Stimulated activated CD8-positive, alpha-beta memory T cell treated with anti-CD3 and anti-CD28 coated beads, Interleukin-12 subunit alpha, Interleukin-12 subunit beta, amount 100 ng/mL, for 1 hour (primary cell): ENCODE measurements at places on chromosomes 2 and 18.

DNA sequence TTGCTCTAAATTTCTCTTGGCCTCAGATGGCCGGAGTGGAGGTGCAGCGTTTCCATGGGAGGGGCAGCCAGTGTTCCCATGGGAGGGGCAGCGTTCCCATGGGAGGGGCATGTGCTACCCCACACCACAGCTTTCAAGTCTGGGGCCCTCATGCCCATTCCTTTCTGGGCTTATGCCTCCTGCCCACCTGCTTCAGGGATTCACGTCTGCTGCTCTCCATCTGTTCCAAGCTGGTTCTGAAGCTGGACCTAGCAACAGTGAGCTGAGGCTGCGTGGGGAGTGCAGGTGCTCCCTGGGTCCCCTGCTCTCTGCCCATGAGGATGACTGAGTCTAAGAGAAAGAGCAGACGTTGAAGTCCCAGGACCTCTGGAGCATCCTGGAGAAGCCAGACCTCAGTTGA lies 243.1 kb upstream of the PXDN start:
- no peak for DNase-seq

GRCh38 chr2:121093692-121094091 lies 191.3 kb downstream of the TFCP2L1 start:
- DNase-seq = no peak

DNA sequence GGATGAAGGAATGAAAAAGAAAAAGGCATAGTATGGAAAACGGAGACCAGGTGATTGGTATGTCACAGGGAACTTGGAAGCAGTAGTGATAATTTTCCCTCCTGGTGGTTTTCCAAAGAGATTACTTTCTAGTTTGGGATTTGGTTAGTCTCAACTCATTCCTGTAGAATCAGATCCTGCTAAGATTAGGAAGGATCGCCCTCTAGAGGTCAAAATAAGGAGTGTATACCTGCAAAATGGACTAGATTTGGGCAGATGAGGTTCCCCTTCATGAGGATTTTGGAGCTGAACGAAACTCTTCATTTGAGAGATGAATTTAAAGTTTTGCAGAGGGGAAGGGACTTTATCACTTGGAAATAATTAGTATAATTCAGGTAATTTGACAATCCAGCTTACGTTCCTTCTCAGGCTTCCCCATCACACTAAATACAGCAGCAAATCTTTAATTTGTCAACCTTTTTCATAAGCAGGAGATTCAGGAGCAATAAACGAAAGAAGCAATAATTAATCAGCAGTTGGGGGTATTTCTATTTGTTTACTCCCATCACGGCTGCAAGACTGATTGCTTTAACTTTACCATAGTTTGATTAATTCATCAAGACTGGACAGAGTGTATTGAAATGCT lies 65.2 kb downstream of the CCDC195 start:
- no peak for DNase-seq

- DNase-seq = no peak
These were observed 14.8 kb upstream of the CXCR4 start for GRCh38 chr2:136132825-136133155.

DNA sequence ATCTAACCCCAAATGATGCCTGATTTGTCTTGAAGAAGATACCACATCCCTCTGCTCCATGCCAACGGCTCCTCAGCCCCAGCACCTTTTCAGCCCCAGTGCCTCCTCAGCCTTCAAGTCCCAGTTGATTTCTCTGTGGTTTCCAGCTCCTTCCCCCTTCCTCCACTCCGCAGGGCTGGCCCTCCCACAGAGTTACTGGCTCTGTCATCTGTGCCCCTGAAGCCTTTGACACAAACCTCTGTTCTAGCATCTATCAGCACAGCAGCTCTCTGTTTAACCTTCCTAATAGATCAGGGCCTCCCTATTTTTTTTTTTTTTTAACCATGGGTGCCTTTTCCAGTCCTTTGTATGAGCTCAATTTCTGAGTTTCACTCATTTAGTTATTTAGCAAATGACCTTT lies 201.3 kb upstream of the CXCR4 start:
- DNase-seq = no peak

- no peak for DNase-seq
These were observed 5.3 kb downstream of the MYL1 start for GRCh38 chr2:210309548-210310233.

GRCh38 chr2:88602022-88602421 lies 25.2 kb downstream of the EIF2AK3 start:
- no peak for DNase-seq

- DNase-seq = no peak
These were observed 567.7 kb downstream of the DCC start for GRCh38 chr18:52907543-52908308.

GRCh38 chr2:33317369-33318007 lies 159.0 kb upstream of the RASGRP3 start:
- DNase-seq = no peak

DNA sequence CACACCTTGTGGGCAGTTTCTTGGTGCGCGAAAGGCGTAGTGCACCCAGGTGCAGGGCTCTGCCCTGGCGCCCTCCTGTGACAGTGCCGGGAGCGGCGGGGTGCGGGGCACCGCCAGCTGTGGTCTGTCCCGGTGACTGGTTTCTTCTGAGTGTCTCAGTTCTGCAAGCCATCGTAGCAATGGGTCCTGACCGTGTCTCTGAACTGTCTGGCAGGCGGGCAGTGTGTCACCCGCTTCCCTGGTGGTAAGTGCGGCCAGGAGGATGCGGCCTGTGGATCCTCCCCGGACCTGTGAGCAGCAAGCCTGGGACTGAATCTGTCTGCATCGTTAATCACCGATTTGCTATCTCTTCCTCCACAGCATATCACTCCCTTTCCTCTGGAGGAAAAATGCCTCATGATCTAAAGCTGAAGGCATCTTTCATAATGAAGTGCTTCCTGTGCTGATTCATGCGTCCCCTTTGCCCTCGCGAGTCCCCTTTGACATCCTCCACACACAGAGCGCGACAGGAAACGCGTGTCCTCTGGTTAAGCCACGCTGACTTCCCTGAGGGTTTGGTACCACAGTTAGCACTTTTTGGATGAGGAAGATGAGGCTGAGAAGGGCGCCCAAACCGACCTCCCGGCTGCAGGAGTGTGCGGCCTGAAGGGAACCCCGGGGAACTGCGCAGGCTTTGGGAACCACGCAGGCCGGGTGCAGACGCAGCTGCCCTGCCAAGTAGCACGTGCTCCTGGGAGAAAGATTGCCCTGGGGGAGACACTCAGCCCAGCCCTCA lies 416.0 kb upstream of the HS6ST1 start:
- DNase-seq = no peak

DNA sequence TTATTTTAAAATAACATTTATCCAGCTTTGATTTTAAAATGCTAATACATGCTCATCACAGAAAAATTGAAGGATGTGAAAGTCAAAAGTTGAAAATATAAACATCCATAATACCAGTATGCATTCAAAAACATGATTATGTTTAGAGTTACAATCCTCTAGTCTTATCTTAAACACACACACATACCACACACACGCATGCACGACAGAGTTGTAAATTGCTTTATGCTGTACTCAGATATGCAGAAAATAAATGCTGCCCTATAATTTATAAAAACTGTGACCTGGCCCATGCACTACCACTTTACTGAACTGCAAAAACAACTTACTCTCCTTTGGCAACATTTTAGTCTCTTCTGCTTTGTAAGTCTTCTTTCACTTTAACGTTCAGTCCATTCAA lies 793.0 kb upstream of the FANCL start:
- DNase-seq = no peak

- no peak for DNase-seq
These were observed 6.4 kb upstream of the RBM44 start for GRCh38 chr2:237791977-237792727.

GRCh38 chr2:191304939-191305875 lies 60.0 kb downstream of the MYO1B start:
- no peak for DNase-seq

- DNase-seq = no peak
These were observed 2.8 kb downstream of the FOSL2 start for GRCh38 chr2:28395334-28396061.

DNA sequence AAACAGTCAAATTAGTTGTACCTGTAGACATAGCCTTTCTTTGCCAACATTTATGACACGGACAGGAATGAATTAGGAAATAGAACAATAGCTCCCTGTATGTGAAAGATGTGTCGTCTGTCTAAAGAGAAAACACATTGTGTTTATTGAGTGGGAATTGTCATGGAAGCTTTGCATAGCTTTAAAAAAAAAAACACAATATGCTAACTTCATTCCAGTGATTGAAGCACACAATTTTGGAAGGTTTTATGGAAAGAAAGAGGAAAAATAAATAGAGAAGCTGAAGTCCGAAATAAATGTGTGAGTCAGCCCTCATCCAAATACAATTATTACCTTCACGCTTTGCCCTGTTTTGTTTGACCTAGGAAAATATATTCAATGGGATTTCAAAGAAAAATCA lies 1095.7 kb downstream of the TSN start:
- DNase-seq = no peak

GRCh38 chr2:82852787-82853186 lies 1606.3 kb downstream of the SUCLG1 start:
- DNase-seq = no peak

DNA sequence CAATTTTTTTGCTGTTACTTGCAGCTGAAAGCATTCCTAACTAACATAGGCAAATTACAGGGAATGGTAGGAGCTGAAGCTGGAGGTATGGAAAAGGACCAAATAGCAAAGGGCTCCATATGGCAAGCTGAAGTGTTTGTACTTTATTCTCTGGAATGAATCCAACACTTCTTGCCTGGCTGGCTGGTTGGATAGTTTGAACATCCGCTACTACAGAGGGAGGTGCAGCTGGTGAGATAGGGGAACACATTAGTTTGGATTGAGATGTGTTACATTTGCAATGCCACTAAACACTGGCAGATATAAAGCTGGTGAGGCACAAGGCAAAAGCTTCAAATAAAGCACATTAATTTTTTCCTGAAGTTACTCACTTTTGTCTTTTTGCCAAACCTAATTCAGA lies 291.5 kb downstream of the SP3 start:
- DNase-seq = no peak

- DNase-seq = no peak
These were observed 117.9 kb upstream of the PPP1CB start for GRCh38 chr2:28633746-28634145.

DNA sequence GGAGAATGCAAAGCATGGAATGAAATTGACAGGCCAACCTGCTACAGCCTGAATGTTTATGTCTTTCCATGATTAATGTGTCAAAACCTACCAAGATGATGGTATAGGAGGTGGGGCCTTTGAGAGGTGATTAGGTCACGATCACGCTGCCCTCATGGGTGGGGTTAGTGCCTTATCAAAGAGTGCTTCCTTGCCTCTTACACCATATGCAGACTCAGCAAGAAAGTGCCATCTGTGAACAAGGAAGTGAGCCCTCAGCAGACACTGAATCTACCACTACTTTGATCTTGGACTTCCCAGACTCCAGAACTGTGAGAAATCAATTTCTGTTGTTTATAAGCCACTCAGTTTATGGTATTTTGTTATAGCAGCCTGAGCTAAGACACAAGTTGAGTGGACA lies 147.5 kb upstream of the BCL2L11 start:
- DNase-seq = no peak

DNA sequence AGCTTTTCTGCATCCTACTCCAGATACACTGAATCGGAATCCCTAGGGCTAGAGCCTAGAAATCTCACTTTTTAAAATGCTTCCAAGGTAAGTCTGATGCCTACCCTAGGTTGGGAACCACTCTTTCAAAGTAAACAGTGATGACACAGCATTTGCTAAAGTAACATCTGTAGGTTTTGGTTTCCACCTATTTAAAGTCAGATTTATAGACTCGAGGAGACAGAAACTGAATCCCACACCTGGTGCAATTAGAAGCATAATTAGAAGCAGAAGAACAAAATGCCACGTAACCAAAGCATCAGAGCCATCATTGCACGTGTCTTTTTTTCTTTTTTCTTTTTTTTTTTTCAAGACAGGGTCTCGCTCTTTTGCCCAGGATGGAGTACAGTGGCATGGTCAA lies 40.9 kb downstream of the PDK1 start:
- no peak for DNase-seq

- DNase-seq = no peak
These were observed 127.0 kb downstream of the CCBE1 start for GRCh38 chr18:59570101-59570775.

- no peak for DNase-seq
These were observed 53.2 kb downstream of the FAM168B start for GRCh38 chr2:131039908-131040660.

DNA sequence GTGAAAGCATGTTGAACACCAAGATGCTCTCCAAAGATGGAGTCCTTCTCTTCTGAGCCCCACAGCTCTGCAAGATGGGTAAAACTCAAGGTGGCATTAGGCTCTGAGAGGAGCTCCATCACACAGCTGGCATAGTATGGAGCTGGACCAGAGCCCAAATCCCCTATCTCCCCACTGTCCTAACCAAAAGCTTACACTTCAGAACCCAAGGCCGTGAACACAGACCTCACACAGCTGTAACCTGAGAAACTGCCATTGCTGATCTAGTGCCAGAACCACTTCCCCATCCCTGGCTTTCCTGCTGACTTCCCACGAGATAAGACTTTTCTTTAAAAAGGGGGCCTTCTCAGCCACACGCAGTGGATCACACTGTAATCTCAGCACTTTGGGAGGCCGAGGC lies 25.0 kb downstream of the TTC32 start:
- DNase-seq = no peak

DNA sequence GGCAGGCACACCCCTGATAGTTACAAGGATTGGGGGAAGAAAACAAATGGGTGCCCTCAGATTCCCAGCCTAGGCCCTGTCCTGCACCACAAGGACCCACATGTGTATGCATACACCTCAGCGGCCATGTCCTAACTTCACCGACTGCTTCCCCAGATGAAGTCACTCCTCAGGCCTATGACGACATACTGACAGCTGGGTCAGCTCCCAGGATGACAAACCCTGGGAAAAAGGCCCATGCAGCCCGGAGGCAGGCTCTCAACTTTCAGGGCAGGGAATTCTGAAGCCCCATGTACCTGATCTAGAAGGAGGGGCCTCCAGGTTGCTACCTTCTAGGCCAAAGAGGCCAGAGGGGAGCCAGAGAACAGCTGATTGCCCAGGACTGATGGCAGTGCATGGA lies 11.0 kb upstream of the PLEKHM3 start:
- no peak for DNase-seq
